Cortex of kidney (tissue), 1 donor: ENCODE measurements at places on chromosomes 2 and 18.

GRCh38 chr2:55148269-55148668, 83.8 kb downstream of the CLHC1 start:
- DNase-seq, result no peak

DNA sequence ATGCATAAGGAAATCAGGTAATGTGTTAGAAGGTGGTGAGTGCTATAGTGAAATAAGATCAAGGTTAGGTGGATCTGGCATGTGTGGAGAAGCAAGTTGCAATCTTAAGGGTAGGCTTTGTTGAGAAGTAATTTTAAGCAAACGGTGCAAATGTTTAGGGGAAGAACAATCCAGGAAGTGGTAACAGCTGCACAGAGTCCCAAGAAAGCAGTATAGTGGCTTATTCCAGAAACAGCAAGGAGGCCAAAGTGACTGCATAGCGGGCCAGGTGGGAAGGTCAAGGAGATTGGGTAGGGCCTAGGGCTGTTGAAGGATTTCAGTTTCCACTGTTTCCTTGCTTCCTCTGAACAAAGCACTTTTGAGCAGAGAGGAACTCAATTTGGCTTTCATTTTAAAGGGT, 30.0 kb upstream of the RAB1A start:
- DNase-seq, result no peak

- no peak for DNase-seq
Measured at GRCh38 chr2:191174442-191174841, 23.6 kb upstream of the STAT4 start.

DNA sequence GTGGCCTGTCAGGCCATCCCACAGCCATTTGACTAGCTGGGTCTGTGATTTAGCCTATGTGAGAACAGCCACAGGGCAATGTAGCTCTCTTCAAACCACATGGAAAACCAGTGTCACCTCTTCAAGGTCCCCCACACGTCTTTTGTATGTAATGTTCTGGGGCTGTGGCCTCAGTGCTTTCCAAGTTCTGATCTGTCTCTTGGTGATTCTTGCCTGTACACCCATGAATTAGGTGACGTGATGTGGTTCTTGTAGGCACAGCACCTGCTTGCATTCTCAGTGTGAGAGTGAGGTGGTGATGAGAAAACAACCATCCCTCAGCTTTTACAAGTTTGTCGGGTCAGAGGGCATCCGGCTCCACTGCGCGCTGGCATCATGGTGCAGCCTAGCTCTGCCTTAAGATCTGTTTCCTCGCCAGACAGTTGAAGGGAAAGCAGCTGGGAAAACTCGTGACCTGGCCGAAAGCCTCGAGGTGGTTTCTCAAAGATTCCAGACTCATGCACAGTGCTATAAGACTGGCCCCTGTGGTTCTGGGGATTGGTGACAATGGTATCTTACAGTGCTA, 125.8 kb downstream of the TANC1 start:
- no peak for DNase-seq

DNA sequence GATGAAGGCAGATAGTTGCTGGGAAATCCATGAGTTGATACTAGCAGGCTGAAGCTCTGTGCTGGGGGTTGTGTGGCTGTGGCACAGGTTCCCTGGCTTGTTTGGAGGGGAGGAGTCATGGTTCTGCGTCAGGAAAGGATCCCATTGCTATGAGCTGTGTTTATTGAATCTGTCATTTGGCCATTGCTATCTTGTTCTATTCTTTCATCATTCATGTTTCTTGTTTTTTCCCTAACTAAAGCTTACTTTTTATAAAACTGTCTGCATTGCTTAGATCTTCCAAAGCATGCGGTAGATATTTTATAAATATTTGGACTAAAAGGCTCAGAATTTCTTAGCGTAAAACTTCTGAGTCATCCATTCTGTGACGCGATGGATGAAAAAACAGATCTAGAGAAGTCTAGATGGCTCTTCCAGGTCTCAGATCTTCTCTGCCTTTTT, 335.3 kb downstream of the PTPRM start:
- DNase-seq, result no peak

GRCh38 chr2:102489646-102490045, 16.6 kb downstream of the SLC9A4 start:
- DNase-seq, result no peak

- DNase-seq, result no peak
Measured at GRCh38 chr2:227228061-227228667, 63.7 kb downstream of the COL4A3 start.

- no peak for DNase-seq
Measured at GRCh38 chr18:76233876-76234675, 261.0 kb downstream of the ZNF516 start.

GRCh38 chr2:67828066-67828465, 234.7 kb downstream of the C1D start:
- DNase-seq, result no peak

DNA sequence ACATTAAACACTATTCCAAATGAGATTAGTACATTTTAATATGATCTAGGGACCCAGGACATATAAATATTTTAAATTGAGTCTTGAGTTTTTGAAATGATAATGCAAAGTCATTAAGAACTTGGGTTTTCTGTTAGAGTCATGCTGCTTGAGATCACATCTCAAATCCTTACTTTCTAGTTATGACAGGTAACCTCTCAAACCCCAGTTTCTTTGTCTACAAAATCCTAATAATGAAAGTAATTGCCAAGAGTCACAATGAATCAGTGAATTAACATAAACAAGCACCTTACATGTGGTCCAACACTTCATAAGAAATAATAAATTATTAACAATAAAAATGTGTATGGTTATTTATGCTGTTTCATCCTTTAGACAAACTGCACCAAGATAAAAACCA, 607.6 kb downstream of the LRP1B start:
- no peak for DNase-seq

- DNase-seq, result no peak
Measured at GRCh38 chr2:222931659-222932058, 70.8 kb downstream of the ACSL3 start.

GRCh38 chr2:238920053-238920452, 72.2 kb downstream of the TWIST2 start:
- DNase-seq, result no peak

DNA sequence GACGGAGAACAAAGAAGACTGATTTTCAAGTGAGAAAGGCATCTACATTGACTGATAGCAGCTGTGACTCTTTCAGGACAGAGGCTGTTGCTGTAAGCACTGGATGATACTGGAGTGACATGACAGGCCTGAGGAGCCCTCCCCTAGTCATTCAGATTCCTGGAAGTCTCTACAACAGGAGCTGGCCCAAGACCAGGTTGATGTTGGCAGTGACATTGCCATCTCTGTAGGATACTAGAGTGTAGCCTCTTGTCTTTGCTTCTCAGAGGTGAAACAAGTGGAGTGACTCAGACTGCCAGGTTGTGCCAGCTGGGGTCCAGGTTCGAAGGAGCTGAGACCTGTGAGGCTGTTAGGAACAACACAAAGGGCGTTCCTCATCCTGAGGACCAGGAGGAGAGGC, 44.7 kb upstream of the SH3RF3 start:
- no peak for DNase-seq
